CD4-positive, alpha-beta T cell treated with Interleukin-6 at 100 ng/mL for 8 hours (primary cell): ENCODE measurements at places on chromosomes 11 and 22.

DNA sequence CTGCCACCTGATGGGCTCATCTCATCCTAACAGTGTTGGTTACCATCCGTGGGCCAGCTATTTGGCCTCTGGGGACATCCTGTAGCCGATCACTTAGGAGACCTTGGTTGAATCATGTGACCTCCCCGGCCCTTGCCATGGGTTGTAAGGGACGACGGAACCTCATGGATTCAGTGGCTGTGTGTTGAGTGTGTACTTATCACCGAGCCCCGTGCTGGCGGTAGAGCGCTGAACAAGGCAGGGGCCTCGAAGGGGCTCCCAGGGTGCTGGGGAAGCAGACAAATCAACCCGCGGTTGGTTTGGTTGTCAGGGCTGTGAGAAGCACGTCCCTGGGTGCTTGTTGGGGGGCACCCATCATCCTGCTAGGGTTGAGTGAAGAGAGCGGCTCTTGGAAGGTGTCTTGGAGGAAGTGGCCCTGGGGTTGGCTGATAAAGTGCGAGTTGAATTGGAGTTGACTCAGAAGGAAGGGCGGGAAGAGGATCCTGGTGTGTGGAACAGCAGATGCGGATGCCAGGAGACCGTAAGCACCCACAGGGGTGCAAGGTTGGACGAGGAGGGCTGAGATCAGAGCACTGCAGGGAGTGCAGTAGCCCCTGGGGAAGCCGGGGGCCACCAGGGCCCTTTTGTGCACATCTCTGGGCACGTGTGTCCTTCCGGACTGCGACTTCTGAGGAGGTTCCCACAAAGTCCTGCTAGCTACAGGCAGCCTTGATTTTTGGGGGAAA lies 53.6 kb downstream of the MPPED1 start:
- DNase-seq, result no peak

DNA sequence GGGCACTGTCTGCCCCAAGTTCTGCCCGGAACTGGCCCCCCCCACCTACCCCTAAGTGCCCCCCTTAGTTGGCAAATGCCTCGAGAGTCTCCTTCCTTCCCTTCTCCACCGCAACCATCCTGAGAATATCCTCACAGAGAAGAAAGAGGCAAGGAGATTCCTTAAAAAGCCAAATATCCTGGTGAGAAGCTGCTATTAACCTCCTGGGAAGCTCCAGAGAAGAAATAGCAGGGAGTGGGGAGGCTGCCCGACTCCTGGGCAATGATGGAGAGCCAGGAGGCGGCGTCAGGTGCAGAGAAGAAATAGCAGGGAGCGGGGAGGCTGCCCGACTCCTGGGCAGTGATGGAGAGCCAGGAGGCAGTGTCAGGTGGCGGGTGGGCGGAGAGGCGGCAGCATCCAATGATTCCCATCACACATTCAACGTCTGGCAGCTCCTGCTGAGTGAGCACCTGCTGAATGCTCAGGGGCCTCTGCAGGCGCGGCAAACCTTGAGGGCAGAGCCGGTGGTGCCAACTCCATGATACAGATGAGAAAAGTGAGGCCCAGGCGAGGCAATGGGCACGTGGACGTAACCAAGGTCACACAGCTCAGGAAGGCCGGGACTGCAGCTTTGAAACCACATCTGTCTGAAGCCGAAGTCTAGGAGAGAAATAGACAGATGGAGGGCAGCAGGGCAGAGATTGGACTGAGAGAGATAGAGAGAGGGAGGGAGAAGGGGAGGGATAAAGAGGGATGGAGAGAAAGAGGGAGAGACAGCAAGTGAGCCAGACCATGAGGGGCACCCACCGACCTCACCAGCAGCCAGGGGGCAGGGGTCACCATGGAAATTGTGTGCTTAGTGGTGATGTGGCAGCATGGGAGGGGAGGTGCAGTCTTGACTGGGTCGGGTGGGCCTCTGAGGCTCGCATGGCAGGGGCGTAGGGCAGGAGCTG lies 58.3 kb downstream of the CYTH4 start:
- DNase-seq, result no peak

GRCh38 chr11:81129618-81130017 lies 1604.0 kb downstream of the FAM181B start:
- no peak for DNase-seq

- no peak for DNase-seq
Measured at GRCh38 chr22:45491841-45492240, 10.8 kb upstream of the FBLN1 start.

GRCh38 chr11:114348200-114349191 lies 51.8 kb downstream of the C11orf71 start:
- DNase-seq, result peak; percentile 49

- no peak for DNase-seq
Measured at GRCh38 chr22:26573026-26573662, 16.8 kb downstream of the TPST2 start.

DNA sequence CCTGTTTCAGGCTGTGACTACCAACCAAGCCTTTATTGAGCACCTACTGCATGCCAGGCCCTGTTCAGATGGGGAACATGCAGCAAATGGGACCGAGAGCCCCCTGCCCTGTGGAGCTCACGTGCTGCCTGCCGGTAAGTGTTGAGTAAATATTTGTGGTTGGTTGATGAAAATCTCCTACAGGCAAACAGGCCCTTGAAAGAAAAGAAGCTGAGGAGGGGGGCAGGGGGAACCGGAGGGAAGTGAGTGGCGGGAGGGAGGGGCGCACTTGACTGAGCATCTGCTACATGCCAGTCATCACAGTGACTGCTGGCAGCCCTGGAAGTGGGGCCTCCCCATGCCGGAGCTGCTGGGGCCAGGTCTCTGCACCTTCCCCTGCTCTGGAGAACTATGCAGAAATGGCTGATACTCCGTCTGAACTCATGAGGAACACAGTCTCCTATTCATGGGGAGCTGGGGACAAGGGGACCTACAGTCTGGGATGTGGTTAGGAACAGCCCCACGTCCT lies 34.2 kb downstream of the MACROD1 start:
- no peak for DNase-seq

- DNase-seq, result peak; percentile 67
Measured at GRCh38 chr11:67351275-67352005, 1.9 kb downstream of the POLD4 start.

DNA sequence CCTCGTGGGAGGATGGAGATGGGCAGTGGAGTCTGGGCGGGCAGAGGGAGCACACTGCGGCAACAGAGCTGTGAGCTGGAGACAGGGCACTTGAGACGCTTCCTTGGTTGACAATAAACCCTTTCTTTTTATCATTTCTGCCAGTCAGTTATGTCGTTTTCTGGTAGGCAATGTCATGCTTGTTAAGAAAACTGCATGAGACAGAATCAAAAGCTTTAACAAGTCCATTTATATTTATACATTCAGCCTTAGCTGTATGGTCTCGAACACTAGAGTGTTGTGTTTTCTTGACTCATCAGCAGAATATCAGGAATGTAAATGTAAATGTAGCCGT lies 31.9 kb downstream of the PPFIA1 start:
- no peak for DNase-seq

DNA sequence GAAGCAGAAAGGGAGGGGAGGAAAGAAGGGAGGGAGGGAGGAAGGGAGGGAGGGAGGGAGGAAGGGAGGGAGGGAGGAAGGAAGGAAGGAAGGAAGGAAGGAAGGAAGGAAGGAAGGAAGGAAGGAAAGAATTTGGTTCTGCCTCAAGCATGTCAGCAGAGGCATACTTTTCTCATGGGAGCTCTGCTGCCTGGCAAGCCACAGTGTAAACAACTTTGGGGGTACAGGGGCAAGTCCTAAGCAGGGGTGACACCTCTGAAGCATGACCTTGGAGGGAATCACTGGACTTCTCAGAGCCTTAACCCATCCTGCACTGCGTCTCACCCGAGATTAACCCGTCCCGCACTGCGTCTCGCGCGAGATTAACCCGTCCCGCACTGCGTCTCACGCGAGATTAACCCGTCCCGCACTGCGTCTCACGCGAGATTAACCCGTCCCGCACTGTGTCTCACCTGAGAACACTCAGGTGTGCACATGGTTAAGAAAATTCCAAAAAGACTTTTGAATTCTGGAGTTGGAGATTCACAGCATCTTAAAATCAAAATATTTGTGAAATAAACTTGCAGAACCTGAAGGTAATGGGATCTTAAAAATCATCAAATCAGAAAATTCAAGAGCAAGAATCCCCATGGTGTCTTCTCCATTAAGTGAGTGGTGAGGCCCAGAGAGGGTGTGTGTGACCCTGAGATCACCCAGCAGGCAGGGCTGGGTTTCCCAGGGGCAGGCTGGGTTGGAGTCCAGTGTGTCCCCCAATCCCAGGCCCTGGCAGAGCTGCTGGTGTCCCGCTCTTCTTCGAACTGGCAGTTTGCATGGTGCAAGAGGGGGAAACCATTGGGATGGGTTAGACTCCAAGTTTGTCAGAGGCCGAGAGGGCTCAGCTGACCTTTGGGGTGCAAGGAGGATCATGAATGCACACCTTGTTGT lies 190.4 kb downstream of the MN1 start:
- no peak for DNase-seq

DNA sequence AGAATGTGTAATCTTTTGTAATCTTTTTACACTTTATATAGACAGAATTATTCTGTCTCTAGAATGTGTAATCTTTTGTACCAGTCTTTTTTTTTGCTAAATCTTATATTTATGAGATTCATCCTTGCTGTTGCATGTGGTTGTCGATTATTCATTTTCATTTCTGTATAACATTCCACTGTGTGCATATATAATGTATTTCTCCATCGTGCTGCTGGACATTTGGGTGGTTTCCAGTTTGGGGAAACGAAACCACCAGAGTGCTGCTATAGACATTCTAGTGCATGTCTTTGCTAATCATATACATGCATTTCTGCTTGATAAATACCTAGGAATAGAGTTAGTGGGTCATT lies 146.5 kb downstream of the GRIK4 start:
- DNase-seq, result no peak

GRCh38 chr11:111602865-111603610 lies 789 bp downstream of the SIK2 start:
- peak; percentile 12 for DNase-seq

DNA sequence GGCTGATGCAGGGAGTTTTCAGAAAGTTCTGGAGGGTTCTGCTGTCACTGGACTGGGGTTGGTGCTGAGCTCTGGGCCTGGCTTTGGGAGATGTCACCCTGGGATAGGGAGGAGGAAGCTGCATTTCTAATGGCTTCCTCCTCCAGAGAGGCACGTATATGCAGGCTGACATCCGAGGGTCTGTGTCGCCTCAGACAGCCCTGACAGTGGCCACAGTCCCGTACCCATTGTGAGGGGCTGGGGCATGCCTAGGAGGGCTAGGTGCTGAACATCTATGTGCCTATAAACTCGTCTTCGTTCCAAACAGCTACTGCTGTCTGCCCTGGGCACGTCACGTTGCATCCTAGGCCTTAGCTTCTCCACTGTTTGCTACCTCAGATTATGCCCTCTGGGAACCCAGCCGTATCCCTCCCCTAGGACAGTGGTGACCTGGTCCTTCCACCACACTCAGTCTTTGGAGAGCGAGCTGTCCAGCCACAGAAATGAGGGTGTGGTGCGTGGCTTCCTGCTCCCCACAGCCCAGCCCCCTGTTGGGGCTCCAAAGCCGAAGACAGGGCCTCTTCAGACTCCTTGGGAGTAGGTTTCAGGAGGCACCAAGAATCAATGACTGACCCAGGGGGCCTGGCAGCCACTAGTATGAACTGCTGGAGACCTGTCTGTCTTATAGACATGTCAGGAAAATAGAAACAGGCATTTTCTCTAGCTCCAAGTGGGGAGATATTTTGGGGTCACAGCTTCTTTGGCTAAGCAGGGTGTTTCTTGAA lies 26.4 kb downstream of the ADAMTS15 start:
- no peak for DNase-seq

- no peak for DNase-seq
Measured at GRCh38 chr11:9688716-9689511, 25.0 kb downstream of the SWAP70 start.

DNA sequence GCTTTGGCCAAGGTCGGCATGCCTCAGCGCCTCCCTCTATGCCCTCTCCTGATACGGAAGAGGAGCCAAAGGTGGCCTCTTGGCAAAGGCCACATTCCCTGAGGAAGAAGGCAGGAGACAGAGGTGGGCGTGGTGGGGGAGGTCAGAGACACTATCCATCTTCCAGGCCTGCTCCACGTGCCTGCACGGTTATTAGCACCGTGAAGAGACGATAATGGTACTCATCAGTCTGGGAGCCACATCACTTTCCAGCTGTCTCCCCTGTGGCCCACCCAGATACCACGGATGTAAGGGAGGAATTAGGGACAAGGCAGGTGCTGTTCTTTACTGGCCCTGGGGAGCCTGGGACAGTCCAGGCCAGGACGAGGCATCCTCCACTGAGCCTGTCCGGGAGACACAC lies 354.3 kb downstream of the MN1 start:
- no peak for DNase-seq

DNA sequence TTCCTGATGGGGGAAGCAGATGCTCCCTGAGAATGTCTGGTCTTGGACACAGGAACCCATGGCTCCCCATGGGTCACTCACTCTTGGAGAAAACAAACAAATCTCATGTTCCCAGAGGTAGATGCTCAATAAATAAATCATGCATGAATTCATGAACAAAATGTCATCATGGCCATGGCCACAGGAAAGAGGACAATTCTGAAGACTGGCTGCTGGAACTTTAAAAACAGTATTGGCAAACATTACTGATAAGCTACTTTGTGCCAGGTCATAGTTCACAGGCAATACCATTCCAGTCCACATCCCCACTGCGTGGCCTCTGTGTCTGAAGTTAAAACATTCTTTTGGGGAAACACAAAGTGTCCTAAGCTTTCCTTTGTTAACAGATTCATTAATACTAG lies 9.2 kb upstream of the SMIM35 start:
- DNase-seq, result no peak

GRCh38 chr11:110858547-110858921 lies 146.3 kb upstream of the ARHGAP20 start:
- DNase-seq, result no peak

DNA sequence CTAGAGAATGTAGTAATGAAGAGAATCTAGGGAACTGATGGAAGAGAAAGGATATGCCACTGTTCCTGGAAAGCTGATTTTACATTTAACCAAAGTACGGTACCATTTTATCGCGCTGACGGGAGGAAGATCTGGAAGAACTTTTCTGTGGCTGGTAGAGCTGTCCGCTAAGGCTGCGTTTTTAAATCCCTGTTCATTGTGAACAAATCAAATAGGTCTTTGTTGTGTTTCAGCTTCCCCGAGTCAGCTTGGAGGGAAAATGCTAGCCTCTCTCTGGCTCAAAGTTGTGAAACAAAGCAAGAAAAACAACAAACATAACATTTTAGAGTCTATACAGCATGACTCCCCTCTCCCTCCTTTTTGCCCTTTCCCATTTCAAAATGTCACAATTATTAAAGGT lies 34.4 kb downstream of the FBXO7 start:
- no peak for DNase-seq

GRCh38 chr11:117817368-117818040 lies 7.0 kb downstream of the FXYD2 start:
- DNase-seq, result peak; percentile 82
